A172 (cell line): ENCODE measurements at places on chromosomes 2 and 18.

DNA sequence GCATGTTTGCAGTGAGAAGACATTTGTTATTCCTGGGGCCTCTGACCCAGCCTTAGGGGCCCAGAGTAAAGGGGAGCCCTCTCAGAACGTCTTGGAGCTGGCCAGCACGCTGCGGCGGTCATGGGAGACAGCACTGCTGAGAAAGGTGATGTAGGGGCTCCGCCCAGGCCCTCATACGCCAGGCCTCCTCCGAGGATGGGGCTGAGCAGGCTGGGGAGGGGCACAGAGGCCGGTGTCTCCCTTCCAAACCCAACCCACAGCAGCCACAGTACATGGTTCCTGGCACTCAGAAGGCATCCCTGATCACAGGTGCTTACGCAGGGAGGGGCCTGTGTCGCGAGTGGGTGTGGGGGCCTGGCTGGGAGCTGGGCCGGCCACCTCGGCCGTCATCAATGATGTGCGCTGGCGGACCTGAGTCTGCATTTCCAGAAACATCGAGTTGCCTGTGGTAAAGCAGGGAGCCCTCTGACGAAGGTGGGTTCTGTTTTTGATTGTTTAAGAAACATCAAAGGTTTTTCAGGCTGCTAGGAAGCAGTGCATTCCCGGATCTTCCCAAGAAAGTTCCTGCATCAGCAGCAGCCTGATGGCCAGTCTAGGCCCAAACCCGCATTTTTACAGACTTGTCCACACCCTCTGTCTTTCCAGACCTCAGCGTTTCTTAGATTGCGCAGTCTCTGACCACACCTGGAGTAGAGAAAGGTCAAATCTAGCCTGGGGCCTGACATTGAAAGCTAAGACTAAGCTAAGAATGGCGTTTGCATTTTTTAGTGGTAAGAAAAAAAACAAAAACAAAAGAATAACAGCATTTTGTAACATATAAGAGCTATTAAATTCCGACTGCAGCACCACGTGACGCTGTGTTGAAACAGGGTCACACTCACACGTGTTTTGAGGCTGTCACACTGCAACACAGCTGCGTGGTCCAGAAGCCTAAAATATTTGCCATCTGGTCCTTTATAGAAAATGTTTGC, 51.2 kb upstream of the PXDN start:
- no peak for DNase-seq

DNA sequence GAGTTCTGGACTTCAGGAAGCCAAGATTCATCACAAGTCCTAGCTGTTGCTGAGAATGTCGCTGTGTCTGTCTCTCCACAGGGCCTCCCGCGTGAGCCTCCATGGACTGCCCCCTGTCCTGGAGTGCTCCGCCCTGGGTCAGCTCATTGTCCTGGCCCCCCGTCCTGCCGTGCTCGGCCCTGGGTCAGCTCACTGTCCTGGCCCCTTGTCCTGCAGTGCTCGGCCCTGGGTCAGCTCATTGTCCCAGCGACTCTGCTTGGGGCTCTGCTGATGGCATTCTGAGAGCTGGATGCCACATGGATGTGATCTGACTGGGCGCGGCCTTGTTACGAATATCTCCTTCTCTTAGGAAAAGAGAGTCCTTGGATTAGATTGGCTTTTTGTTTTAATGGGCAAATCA, 78.5 kb downstream of the EIPR1 start:
- no peak for DNase-seq

DNA sequence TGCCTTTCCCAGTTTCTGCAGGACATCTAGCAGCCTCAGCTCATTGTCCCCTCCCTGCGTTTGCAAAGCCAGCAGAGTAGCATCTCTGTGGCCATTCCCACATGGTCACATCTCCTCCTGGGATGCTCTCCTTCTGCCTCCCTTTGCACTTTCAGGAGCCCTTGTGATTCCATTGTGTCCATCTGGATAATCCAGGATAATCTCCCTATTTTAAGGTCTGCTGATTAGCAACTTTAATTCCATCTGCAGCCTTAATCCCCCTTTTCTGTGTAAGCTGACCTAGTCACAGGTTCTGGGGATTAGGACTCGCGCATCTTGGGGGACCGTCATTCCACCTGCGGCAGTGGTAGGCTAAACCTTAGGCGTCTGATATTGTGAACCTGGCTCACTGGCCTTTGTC, 70.7 kb downstream of the NEDD4L start:
- no peak for DNase-seq

- no peak for DNase-seq
These were observed 47.9 kb downstream of the MBP start for GRCh38 chr18:77084688-77085035.

DNA sequence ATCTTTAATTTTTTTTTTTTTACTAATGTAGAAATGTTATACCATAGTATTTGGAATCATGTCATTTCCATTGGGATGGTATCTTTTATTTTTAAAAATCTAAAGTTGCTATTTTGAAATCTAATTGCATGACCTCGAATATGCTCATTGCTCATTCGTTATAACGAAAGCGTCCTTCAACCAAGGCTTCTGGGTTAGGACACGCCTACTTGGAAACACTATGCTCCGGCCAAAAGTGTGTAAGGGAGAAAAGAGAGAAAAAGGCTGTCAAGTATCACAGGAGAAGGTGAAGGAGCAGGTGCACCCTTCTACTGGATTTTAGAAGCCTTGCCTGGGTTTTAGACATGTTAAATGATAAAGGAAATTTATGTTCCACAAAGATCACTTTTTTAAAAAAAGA, 465.9 kb upstream of the ID2 start:
- DNase-seq: no peak

DNA sequence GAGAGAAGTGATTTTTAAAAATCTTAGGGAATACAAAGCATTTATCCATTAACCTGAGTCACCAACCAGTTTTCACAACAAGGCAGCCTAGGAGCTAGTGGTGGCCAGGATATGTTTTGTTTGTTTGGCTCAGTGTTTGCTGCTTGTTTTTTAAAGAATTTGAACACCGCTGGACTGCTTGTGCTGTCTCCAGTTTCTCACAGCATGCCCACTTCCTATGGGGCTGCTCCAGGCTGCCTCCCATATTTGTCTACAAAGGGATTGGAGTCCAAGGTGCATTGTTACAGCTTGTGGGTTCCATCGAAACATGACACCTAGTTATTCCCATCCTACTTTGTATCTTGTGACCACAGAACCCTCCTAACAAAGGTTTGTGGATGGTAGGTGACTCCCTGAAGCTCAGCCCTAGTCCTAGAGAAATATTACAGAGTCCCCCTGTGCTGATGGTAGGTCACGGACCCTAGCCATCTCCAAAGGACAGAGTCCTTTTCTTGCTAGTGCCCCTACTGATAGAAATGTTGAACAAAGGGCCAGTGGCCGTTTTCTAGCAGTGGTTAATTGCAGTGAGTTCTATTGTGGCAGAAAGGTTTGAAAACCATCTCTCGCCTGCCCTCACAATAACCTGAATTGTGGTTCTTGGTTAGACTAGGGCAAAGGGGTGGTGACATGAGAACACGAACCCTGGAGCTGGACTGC, 23.2 kb downstream of the GPR39 start:
- DNase-seq: peak; percentile 53

DNA sequence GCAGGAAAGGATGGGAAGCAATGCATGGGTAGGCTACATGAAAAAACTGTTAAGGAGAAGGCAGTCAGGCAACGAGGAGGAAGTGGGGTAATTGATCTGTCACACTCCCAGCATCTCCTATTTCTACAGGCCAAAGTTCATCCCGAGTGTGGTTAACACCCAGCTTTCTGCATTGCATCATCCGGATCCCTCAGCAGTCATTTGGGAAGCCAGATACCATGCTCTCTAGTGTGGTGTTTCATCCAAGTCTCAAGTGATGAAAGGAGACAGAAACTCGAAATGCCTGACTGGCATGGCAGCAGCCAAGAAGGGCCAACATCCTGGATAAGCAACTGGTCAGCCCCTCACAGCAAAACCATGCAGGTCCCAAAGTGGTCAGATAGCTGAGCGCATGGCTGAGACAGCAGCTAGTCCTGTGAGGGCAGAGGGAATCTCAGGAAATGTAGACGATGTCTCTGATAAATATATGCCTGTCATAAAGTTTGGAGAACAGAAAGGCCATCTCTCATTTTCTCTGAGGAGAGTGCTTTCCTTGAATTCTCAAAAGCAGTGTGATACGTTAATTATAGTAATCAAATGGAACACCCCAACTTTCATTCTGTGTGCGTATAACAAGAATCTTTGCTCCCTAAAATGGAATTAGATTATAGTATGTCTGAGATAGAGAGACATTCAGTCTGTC, 24.8 kb upstream of the HNRNPA3 start:
- no peak for DNase-seq

GRCh38 chr18:64233851-64234250, 85.0 kb upstream of the LINC00305 start:
- DNase-seq: no peak

DNA sequence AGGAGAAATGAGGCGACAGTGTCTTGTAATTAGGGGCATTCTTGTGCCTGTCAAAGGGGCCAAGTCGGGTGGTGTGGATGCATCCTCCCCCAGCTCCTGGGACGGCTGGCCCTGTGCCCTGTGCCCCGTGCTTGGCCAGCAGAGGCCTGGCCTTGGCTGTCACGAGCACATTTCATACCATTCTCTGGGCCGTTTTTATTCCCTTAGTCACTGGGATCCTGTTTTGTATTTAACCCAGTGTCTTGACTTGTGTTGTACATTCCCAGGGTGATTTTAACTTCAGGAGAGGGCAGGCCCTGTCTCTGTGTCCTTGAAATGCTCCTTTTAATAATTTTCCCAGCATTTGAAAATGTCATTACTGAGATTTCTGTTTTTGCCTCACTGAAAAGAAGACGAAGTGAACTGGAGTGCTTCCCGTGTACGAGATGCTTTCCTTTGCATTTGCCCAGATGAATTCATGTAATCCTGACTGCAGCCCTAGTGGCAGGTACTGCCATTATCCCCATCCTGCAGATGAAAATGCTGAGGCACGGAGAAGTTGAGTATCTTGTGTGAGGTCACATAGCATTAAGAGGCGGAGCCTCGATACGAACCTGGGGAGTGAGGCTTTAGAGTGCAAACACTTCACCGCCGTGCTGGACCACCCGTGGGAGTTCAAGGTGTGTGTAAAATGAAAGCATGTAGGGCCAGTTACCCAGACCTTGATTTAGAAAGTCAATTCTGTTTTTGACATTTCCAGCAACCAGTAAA, 57.0 kb downstream of the SH3RF3 start:
- DNase-seq: peak; percentile 56

DNA sequence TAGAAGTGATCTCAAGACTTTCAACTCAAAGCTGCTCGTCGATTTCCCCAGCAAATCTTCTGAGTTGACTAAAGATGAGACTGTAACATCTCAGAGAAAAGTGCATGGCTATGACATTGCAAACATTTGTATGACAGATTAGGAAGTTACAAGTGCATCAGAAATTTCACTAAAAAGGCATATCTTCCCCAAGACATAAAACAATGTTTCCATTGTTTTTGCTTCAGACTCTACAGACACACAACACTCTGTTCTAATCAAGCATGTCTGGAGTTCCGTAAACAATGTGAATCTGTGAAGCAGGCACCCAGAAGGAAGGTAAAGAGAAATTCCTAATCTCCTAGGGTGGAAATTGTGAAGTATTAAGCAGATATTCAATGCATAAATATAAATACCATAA, 144.6 kb upstream of the LYPD1 start:
- no peak for DNase-seq

- no peak for DNase-seq
These were observed 4.3 kb upstream of the INO80C start for GRCh38 chr18:35502052-35502451.

DNA sequence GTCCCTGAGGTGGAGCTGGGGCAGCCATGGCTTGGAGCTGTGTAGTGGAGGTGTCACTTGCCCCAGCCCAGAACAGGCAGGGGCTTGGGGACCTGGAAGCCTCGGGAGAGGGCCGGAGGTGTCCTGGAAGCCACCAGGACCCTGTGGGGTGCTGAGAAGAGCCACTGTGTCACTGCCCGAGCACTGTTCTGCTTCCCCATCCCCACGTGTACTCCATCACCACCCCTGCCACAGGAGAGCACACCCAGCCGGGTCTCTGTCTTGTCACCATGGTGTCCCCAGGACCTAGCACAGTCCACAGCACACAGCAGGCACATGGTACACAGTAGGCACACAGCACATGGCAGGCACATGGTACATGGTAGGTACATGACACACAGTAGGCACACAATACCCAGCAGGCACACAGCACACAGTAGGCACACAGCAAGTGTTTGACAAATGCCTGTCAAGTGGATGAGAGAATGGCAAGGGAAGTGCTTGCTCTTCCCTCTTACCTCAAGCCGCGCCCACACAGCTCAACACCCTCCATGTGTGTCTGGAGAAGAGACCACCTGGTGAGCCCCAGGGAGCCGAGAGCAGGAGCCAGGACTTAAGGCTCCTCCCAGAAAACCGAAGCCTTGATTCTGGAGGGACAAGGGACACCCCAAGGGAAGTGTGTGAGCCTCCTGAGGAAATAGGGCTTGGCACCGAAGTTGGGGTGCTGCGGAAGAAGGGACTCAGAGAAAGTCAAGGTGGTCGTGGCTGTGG, 13.3 kb downstream of the MBP start:
- no peak for DNase-seq

DNA sequence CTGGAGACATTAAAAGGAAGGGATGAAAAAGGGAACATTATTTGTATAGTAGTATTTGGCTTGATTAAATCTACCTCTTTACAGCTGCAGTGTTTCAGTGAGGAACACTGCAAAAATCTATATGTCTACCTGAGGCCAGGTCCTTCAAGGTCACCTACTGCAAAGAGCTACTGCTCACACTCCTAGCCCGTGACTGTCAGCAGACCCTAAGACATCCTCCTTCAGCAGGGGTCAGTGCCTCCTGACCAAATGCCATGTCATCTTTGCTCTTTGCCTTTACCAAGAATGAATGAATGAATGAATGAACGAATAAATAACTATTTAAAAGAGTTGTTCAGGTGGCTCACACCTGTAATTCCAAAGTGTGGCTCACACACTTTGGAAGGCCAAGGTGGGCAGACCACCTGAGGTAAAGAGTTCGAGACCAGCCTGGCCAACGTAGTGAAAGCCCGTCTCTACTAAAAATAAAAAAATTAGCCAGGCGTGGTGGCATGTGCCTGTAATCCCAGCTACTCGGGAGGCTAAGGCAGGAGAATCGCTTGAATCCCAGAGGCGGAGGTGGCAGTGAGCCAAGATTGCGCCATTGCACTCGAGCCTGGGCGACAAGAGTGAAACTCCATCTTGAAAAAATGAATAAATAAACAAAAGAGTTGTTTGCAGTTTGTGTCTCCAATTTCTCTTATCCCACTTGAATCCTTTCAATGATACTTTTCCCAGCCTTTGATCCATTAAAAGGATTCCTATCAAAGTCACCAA, 84.3 kb upstream of the GRB14 start:
- DNase-seq: no peak

DNA sequence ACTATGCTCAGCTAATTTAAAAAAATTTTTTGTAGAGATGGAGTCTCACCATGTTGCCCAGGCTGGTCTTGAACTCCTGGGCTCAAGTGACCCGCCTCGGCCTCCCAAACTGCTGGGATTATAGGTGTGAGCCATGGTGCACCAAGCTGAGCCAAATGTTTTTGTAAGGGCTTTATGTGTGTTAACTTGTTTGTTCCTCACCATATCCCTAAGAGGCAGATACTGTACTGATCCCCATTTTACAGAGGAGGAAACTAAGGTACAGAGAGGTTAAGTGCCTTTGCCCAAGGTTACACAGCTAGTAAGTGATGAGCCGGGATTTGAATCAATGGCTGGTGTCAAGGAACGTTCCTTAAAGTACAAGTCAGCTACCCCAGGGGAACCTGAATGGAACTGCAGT, 85.3 kb upstream of the KLF7 start:
- no peak for DNase-seq

GRCh38 chr2:165456027-165456426, 13.5 kb upstream of the CSRNP3 start:
- no peak for DNase-seq

GRCh38 chr2:236659758-236660150, 90.1 kb downstream of the ACKR3 start:
- DNase-seq: peak; percentile 93

GRCh38 chr2:210162466-210163124, 8.6 kb downstream of the KANSL1L start:
- no peak for DNase-seq
